NCI-H526 (cell line): ENCODE measurements at places on chromosomes 12 and 14.

DNA sequence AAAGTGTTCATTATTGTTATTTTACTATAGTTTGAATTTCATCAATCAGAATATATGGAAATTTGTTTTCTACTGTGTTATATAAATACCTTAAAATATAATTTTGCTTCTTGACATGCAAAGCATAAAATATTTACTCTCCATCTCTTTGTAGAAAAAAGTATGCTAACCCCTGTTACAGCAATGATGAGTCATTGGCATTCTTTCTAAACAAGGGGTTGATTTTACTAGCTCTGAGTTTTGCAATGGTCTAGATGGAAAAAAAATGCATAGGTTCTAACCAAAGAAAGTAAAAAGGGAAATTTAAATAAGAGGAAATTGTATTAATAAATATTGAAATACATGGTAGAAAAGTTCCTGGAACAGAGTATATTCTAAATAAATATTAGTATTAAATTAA is 990.2 kb upstream of the ATXN7L3B start:
- DNase-seq: no peak

GRCh38 chr12:26855337-26855736 is 22.3 kb upstream of the ITPR2 start:
- no peak for DNase-seq

DNA sequence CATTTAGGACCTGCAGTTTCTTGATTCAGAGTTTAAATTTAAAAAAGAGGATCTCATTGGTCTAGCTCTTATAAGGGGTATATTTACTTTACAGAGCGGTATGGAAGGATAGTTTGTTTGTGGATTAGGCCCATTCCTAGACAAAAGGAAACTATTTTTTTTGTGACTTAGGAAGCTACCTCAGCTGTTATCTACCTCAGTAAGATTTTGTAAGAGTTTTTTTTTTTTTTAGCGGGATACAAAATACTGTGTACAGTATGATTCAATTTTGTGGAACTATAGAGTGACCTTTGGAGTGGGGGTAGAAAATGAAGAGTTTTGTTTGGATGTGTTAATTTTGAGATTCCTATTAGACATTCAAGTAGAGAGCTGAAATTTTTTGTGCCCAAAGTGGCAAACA is 104.6 kb upstream of the ATF1 start:
- DNase-seq: no peak

GRCh38 chr12:52046859-52047258 is 4.4 kb upstream of the NR4A1 start:
- no peak for DNase-seq

- no peak for DNase-seq
Measured at GRCh38 chr12:41606468-41607445, 418.6 kb downstream of the PDZRN4 start.

DNA sequence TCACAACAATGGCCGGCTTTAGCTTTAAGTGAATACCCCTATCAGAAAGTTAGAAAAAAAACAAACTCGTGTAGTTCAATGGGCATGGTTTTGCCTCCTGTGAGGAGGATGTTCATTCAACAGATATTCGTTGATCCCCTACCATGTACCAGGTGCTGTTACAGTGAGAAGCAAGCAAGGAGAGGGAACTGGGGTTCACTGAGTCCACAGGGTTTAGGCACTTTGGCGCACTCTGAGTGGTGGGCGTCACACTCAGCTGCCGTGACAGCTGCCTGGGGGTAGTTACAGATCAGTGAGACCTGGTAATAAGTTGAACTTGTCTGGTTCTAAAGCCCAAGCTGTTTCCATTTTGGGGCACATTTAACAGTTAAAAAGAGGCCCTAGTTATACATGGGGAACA is 74.2 kb downstream of the PAPOLA start:
- no peak for DNase-seq

DNA sequence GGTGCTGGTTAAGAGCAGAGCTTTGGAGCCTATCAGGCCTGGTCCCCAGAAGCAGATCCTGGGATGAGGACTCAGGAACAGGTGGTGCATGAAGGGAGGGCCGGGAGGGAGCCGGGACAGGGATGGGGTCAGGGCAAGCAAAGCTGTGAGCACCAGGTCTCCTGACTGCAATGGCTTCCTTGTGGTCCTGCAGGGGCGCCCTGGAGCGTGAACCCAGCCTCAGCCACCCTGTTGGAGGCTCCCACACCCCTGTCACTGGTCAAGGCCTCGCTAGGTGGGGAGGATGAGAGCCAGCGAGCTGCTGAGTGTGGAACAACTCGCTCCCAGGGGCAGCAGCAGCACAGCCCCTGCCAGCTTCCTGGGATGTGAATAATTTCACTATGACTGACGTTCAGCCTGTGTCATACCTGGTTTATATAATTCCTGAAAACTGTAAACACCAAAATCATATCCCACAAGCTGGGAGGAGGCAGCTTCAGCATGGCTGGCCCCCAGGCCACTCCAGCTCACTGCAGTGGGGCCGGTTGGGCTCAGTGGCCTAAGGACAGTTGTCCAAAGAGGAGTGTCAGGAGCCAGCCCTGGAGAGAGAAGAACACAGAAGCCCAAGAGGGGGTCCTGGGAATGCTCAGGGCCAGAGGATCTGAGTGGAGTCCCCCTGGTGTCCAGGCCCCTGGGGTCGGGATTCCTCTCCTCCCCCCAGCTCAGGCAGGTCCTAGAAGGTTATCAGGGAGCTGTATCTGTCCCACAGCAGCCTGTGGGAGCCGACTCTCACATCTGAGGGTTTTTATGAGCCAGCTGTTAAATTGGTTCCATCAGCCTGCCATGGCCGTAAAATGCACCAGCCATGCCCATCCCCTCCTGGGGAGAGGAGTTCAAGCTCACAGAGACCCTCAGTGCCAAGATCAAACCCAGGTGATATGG is 272.9 kb downstream of the ADGRD1 start:
- DNase-seq: peak; percentile 35

DNA sequence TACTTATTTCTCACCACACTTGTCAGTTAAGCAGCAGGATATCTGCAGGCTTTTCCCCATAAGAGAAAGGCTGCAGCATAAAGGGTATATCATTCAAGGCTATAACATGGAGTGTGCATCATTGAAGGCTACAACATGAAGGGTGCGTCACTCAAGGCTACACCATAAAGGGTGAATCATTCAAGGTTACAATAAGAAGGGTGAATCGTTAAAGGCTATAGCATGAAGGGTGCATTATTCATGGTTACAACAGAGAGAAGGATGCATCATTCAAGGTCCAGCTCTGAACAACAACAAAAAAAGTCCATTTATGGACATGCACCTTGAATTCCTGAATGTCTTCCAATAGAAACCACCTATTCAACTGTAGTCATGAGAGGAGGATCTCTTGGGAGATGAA is 32.8 kb upstream of the LUM start:
- no peak for DNase-seq

GRCh38 chr12:23008623-23009022 is 383.7 kb downstream of the ETNK1 start:
- DNase-seq: no peak

DNA sequence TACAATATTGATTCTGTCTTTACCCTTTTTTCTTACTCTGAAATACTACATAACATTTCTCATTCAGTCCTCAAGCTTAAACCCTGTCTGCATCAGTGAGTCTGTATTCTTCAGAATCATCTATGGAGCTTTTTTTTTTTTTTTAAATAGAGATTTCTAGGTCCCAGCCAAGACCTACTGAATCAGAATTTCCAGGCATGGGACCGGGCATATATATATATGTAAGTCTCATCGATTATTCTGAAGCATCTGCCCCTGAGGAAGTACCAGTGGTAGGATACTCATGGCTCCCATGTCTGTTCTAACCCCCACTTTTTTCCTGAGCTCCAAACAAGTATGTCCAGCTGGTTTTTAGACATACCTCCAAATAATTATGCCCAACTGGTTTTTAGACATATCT is 6.1 kb downstream of the DDX47 start:
- DNase-seq: no peak

- DNase-seq: peak; percentile 52
Measured at GRCh38 chr14:97219431-97220017, 422.3 kb downstream of the VRK1 start.

GRCh38 chr12:86006727-86007126 is 132.6 kb downstream of the NTS start:
- DNase-seq: no peak

DNA sequence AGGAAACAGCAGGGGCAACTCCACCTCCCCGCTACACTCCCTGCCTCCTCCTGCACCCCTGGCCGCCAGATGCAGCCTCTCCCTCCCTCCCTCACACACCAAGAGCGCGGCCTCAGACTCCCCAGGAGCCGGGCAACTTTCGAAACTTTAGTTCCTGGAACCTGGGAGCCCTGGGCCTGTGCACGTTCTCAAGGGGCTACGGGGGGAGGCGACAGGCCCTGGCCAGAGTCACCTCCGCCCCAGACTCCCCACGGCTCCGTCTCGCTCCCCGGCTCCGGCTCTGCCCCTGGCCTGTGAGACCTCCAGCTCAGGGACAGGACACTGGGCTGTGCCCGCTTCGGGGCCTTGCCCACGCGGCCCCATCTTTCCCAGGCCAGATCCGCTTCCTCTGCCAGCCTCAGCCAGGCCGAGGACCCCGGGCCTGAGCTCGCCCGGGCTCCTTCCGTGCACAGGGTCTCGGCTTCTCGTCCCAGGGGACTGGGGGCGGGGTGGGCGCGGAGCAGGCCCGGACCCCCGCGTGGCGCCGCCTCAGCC is 5.5 kb downstream of the AMN start:
- no peak for DNase-seq

DNA sequence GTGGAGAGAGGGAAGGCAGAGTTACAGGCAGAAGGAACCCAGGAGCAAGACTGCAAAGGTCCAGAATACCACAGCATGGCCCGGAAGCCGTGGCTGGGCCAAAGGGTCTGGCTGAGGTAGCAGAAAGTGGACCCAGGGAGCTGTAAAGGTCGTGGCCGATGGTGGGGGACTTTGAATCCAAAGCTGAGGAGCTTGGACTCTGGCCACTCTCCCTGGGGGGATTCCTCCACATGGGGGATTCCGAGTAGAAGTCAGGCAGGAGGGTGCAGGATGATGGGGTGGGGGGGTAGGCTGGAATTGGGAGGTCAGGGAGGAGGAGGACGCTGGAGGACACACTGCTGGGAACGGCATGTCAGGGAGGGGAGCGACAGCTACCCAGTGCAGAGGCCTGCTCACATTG is 125.2 kb downstream of the GCH1 start:
- no peak for DNase-seq

DNA sequence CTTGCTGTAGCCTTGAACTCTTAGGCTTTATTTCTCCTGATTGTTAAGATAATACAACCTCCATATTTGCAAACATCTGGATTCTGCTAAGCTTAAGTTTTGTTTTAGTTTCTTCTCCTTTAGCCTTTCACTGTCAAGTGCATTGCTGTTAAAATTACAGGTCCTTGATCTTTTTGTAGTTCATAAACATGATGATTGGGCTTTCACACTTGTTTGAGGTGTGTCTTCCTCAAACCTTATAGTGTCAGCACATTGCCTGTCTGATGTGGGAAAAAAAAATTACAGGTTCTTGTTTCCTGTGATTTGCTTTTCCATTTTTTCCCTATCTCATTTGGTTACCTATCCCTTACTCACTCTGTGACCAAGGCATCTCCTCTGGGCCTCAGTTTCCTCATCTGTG is 59.2 kb downstream of the BICDL1 start:
- DNase-seq: no peak

DNA sequence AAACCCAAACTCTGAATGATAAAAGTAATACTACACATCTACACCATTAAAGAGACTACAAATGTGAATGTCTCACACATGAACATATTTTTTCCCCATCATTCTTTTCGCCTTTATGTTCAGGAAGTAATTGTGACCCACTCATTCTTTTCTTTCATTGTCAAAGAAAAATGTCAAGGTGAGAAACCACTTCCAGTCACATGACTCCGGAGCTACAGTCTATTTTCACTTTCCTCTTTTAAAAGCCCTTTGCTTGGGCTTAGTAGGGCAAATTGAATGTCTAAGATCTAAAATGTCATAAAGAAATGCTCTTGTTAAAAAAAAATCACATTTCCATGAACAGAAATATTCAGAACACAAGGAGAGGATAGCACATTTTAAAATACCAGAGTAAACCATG is 461.3 kb downstream of the SOX5 start:
- DNase-seq: no peak

DNA sequence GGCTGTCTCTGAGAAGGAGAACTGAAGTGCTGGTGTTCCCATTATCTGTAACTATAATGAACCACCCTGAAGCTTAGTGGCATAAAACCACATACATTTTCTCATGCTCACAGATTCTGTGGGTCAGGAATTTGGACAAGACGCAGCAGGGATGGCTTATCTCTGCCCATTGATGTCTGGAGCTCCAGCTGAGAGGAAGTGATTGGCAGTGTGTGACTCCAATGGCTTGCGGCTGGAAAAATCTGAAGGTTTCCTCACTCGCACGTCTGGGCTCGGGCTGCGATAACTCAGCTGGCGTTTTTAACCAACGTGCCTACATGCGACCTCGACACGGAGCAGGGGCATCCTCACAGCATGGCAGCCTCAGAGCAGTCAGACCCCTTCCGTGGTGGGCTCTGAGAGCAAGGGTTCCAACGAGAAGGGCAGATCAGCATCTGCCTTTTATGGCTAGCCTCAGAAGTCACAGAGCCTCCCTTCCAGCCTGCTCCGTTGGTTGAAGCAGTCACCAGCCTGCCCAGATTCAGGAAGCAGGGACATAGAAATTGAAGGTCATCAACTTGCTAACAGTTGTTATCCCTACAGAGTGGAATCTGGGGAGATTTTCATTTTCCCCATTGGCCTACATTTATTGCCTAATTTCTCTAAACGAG is 143.3 kb upstream of the BCL2L14 start:
- no peak for DNase-seq

- DNase-seq: no peak
Measured at GRCh38 chr12:59761542-59761941, 165.7 kb downstream of the SLC16A7 start.
